Sciatic nerve (tissue), 2 donors: ENCODE measurements at places on chromosomes 6 and 20. TPM values are rescaled to one million over a fixed set of nuclear protein-coding genes. Genes with fewer than 3 reads are reported as not detected.

- no peak for DNase-seq
Measured at GRCh38 chr20:598133-598850, 11.8 kb downstream of the TCF15 start.

DNA sequence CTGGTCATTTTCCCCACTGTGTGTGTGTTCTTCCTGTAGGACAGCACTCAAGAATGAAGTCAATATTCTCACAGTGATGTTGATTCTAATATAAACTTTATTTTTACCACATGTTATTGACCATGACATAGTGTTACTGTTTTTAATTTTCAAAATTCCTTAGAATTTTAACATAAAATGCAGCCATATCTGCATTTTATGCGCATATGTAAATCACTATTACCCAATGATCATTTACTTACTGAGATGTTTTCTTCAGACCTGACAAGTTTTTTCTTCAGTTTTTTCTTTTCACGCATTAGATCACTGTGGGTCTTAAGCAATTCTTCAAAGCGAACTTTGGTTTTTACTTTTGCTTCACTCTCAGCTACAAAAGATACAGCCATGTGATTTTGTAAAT is 7.2 kb downstream of the AHI1 start:
- no peak for DNase-seq

Gene GTSF1L
- not detected for total RNA-seq

GRCh38 chr20:44851545-44851944 is 34.0 kb upstream of the YWHAB start:
- DNase-seq, result no peak

DNA sequence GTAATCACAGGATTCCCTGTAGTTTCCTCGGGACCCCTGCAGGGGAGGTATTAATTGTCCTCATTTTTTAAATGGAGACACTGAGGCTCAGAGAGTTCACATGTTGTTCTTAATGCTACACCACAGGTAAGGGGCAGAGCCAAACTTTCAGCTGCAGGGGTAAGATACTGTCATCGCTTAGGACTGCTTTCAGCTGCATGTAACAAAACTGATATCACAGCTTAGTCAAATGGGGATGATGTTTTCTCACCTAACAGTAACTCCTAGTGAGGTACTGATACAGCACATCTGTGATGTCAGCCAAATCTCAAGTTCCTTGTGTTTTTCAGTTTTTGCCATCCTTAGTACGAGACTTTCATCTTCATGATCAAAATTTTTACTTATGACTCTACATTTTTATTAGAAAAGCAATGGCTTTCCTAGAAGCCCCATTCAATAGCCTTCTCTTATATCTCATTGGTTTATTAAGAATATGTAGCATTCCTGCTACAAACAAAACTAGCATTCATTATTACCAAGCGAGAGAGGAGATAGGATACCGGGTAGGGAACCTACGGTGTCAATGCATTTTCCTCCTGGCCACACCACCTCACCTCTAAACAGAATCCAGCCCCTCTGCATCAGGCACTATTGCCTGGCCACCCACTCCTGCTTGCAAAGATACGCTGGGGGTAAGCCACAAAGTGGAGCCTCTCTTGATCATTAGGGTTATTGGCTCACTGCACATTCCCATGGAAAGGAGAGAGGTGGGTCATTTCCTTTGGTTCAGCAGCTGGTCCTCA is 557.5 kb downstream of the CD83 start:
- no peak for DNase-seq

GRCh38 chr6:47701363-47701762 is 3.0 kb downstream of the ADGRF4 start:
- DNase-seq, result no peak

GRCh38 chr6:121142093-121142492 is 192.2 kb downstream of the TBC1D32 start:
- no peak for DNase-seq

DNA sequence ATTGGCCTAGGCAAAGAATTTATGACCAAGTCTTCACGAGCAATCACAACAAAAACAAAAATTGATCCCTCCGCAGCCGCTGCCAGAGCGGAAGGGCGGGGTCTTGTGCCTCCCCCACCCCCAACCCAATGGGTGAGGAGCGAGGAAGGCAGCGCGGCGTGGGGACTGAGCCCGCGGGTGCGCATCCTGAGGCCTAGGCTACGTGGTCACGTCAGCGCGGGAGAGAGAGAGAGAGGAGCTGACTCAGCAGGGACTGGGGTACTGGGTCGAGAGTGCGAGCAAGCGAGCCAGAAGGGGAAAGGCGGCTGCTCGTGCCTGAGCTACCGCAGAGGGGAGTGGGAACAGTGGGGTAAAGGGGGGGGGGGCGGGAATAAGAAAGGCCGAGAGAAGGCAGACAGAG is 90.1 kb upstream of the FERMT1 start:
- no peak for DNase-seq

Gene SNAP91
- 2.7 TPM for total RNA-seq

Gene LAMA4
- total RNA-seq, result 332 TPM

DNA sequence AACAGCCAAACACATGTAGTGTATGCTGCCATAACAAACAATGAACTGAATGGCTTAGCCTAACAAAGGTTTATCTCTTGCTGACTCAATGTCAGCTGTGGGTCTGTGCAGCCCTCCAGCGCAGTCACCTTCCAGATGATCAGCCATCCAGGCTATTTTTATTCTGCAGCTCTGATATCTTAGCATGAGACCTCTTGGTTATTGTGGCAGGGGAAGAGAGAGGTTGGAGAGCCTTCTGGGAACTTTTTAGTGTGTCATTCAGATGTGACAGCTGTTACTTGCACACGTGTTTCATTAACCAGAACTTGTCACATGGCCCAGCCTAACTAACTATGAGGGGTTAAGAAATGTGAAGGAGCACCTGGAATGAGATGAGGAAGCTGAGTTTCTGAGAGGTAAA is 202.5 kb downstream of the DHX35 start:
- DNase-seq, result no peak

Gene FKBP5
- 23.6 TPM for total RNA-seq

DNA sequence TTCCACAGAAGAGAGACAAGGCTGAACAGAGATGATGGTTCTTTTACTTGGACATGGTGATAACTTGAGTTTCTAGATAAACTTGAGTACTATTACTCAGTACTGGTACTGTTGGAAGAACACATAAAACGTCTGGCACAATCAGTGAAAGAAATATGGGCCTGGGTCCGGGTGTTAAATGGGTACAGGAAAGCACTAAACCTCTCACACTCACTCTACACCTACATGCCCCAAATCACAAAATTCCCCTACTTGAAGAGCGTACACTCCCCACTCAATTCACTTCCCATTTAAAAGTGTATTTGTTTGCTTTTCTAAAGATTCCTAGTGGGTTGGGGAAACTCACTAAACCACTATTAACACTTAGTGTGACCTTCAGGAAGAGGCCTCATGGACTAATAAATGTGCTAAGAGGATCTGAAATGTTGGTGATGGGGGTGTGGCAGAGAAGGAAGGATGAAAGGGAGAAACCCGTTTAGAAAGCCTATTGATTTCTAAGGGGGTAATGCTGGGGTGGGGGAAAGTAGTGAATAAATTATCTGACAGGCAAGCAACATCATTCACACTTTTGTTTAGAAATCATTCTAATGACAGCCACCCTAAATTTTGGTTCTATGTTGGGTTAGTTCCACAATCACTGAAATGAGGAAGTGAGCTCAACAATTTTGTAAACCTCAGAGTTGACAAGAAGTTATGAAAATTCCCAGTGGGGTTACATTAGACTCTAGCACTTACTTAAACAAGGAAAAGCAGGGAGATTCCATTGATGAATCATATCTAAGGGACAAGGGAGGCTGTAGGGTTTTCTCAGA is 222.6 kb upstream of the MARCKS start:
- DNase-seq, result no peak

Gene SLC16A10
- 3.1 TPM for total RNA-seq

- no peak for DNase-seq
Measured at GRCh38 chr6:14722704-14723103, 523.2 kb upstream of the JARID2 start.

DNA sequence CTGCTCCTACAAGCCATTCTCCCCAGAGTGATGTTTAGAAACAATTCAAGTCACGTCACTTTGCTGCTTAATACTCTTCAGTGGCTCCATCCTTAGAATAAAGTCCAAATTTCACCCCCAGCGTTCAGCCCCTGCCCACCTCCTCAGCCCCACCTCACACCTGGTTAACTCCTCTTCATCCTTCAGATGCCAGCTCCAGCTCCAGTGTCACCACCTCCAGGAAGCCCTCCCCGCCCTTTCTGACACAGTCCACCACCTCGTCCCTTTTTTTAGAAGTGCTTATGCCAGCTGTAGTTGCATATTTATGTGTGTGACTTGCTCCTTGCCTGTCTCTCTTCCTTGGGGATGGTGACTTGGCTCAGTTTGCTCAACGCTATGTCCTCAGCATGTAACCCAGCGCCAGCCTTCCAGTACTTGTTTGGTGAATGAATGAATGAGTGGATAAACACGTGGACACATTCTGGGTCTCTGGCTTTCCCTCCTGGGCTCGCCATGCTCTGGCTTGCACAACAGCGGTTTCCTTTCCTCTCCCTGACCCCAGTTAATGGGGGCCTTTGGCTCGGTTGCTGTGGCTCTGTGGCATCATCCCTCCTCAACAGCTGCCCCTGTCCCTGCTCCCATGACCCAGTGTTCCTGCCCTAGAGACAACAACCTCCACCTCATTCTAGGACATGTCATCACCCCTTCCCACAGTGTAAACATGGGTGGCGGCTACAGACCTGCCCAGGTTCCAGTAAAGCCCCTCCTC is 3.7 kb upstream of the IP6K3 start:
- no peak for DNase-seq

DNA sequence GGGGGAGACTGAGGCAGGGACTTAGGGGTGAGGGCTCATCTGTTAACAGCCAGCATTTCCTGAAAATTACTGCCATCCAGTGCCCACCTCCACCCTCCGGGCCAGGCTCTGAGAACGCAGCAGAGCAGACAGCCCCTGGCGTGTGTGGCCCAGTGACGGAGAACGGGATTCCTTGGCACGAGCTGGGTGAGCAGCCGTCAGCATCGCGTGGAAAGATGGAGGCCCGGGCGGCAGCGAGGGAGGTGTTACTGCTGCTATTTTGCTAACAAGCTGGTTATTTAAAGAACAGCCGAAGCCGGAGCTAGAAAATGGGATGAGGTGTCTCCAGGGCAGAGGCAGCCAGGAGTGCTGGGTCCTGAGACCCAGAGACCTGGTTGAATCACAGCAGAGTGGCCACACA is 62.7 kb downstream of the DLGAP4 start:
- no peak for DNase-seq

- DNase-seq, result no peak
Measured at GRCh38 chr6:149988550-149989346, 25.0 kb downstream of the ULBP1 start.

DNA sequence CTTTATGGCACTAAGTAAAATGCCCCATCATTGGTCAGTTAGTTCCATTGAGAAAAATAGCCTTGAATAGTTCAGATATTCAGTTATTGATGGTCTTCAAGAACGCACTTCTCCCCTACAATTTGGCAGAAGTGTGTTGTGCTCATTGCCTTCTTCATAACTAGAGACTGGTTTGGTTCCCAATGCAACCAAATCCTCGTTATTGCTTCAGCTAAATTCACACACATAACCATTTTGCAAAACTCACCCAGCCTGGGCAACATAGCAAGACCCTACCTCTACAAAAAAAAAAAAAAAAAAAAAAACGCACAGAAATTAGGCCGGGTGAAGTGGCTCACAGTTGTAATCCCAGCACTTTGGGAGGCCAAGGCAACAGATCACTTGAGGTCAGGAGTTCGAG is 32.1 kb downstream of the ZNF217 start:
- DNase-seq, result no peak

Gene PKIB
- total RNA-seq, result 2.2 TPM

Gene HDGFL1
- not detected for total RNA-seq

DNA sequence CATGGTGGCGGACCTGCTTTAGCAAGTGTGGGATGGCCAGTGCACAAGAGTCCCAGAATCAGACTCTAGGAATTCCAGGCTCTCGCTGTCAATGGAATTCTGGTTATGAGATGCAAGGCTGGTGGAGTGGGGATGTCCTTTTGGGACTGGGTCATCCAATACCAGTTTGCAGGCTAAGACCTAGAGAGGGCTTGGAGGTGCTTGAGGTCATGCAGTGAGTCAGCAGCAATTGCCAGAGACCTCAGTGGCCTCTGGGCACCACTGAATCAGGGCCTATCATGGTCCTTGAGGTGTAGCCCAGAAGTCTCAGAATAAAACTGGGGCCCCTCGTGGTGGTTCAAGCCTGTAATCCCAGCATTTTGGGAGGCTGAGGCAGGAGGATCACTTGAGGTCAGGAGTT is 1.4 kb upstream of the SCRT2 start:
- no peak for DNase-seq
